Posterior vena cava (tissue), 2 donors: ENCODE measurements at places on chromosomes 3 and 15. TPM values are rescaled to one million over a fixed set of nuclear protein-coding genes. Genes with fewer than 3 reads are reported as not detected.

- DNase-seq = no peak
Observed at GRCh38 chr15:52243286-52243685, 52.1 kb upstream of the GNB5 start.

DNA sequence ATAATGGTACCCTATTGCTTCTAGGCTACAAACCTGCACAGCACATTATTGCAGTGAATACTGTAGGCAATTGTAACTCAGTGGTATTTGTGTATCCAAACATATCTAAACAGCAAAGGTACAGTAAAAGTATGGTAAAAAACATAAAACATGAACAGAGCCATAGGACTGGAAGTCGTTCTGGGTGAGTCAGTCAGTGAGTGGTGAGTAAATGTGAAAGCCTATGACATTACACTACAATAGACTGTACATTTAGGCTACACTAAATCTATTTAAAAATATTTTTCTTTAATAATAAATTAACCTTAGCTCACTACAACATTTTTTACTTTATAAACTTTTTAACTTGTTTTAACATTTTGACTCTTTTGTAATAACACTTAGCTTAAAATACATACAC is 21.3 kb downstream of the RAB6B start:
- DNase-seq = no peak

DNA sequence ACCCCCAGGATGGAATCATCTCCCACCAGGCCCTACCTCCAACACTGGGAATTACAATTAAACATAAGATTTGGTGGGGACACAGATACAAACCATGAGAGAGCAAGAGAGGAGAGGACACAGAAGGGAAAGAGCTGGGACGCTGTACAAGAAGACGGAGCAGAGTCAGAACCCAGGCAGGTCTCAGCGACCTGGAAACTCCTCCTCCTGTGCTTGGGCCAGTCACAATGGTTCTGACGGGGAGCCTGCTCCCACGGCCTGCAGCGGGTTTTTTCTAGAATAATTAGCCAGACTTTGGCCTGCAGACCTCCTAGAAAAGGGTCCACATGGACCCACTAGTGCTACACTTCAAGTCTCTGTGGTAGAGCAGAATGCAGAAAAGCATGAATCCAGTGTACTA is 5.6 kb downstream of the SLC12A8 start:
- no peak for DNase-seq

GRCh38 chr3:89947337-89947954 is 840.0 kb downstream of the EPHA3 start:
- DNase-seq = no peak

DNA sequence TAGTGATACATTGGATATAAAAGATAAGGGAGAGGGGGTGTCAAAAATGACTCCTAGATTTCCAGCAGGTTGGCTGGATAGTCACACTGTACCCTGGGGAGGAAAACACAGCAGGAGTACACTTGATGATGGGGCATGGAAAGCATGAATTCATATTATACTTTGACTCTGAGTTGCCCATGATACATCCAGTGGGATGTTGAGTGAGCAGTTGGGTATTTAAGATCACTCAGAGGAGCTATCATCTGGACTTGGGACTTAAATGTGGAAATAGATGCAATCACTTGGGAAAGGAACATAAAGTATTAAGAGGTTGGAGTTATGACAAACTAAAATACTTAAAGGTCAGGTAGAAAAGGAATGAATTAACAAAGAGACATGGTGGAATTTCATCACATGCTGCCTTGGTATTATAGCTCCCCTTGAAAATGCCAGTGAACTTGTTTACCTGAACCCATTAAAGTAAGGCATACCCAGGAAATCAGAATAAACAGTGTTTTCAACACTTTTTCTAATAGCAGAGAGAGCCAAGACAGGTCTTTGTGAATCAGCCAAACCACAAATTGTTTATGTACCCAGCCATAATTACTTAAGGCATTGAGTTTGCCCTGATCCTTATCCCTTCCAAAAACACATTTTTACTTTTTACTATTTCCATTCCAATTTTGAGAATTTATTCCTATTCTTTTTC is 49.9 kb upstream of the ABI3BP start:
- DNase-seq = no peak

DNA sequence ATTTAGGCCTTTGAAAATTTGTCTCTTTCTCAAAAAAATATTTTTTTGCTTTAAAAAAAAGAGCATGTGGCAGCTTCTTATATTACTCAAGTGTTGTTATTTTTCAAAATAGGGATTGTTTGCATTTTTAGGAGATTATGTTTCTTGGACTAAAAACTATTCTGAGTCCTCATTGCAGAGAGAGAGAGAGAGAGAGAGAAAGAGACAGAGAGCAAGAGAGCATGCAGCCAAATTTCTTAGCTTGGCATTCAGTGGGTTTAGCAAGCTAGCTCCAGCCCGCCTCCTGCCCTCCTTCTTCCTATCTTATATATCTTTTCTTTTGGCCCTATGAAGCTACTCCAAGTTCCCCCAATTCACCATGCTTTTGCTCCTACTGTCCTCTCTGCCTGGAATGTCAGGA is 55.7 kb downstream of the CEMIP start:
- no peak for DNase-seq

DNA sequence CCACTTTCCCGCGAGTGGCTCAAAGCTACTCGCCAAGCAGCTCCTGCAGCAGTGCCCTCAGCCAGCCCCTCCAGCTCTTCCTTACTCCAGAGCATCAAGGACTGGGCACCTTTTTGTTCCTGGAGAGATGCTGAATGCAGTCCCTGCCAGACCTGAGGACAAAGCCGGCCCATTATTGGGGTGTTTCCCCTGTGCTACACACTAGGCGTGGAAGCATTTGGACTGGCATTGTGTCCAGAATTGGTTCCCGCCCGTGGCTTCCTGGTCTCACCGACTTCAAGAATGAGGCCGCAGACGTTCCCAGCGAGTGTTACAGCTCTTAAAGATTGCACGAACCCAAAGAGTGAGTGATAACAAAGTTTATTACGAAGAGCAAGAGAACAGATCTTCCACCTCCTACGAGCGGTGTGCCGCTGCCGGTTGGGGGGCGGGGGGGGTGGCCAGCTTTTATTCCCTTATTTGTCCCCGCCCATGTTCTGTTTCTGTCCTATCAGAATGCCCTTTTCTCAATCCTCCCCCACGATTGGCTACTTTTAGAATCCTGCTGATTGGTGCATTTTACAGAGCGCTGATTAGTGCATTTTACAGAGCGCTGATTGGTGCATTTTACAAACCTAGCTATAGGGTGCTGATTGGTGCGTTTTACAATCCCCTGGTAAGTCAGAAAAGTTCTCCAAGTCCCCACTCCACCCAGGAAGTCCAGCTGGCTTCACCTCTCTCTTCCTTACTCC is 62.4 kb downstream of the NSMCE3 start:
- DNase-seq = no peak

DNA sequence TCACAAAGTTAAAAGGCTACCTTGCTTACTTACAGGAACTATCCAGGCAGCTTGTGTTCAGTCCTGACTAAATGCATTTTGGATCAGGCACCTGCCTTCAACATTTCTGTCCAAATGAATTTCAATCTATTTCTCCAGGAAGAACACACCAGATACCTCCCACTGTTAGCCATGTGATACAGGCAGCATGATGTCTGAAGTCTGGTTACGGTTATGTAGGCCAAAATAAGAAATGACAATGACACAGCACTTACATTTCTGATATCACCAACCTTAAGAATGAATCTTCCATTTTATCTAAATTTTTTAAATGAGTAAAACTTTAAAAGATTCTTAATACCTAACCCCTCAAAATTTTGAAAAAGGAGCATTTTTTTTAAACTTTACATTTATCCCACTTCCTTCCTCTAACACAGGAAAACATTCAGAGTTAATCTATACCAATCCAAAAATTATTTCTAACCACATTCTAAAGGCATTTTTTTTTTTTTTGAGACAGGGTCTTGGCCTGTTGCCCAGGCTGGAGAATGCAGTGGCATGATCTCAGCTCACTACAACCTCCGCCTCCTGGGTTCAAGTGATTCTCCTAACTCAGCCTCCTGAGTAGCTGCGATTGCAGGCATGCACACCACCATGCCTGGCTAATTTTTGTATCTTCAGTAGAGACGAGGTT is at the start of gene MAP4:
TSS of gene MAP4 (minus strand) at position 116 of the 673 bp plus-strand sequence. CDS start 17,556 bp downstream, outside the sequence.
- DNase-seq = no peak

- DNase-seq = no peak
Observed at GRCh38 chr15:49673861-49674260, 53.0 kb downstream of the DTWD1 start.

GRCh38 chr15:49589030-49589429 is 31.6 kb downstream of the FAM227B start:
- DNase-seq = no peak

GRCh38 chr15:66743703-66744536 is 41.9 kb downstream of the SMAD6 start:
- DNase-seq = no peak

GRCh38 chr15:79991826-79992225 is 20.8 kb upstream of the BCL2A1 start:
- DNase-seq = no peak

DNA sequence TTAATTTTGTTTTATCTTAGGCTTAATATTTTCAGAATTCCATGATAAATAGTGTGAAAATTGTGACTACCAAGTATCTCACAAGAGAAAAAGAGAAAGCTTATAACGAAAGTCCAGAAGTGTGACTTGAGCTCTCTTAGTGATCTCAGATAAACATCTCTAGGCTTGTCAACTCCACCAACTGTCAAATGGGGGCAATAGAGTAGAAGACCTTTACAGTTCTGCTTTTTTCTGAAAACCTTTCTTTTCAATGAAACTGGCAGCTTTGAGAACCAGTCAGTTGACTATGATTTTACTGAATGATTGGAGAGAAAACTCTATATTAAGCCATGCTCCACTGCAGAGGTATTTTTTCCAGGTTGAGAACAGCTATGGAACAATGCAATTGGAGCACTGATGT is 119.2 kb upstream of the TP63 start:
- DNase-seq = no peak

- DNase-seq = no peak
Observed at GRCh38 chr3:7847021-7847420, 654.6 kb upstream of the LMCD1 start.

DNA sequence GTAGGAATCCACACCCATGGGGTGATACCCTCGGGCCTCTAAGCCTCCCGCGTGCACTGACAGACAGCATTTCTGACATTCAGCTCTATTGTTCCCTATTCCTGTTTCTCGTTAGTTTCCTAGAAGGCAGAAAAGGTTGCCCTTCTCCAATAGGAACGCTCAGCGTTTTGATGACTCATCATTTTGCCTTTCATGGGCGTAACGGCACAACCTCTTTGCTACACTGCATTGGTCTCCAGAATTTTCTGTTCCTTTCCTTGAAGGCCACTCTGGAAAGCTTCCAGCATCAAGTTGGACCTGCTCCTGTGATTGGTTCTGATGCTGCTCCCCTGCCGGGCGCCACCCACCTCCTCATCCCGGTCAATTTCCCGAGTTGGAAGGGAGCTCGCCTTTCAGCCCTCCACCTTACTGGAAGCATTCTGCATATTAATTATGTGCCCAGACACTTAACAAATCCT is 13.0 kb upstream of the TNK2 start:
- peak; percentile 34 for DNase-seq

DNA sequence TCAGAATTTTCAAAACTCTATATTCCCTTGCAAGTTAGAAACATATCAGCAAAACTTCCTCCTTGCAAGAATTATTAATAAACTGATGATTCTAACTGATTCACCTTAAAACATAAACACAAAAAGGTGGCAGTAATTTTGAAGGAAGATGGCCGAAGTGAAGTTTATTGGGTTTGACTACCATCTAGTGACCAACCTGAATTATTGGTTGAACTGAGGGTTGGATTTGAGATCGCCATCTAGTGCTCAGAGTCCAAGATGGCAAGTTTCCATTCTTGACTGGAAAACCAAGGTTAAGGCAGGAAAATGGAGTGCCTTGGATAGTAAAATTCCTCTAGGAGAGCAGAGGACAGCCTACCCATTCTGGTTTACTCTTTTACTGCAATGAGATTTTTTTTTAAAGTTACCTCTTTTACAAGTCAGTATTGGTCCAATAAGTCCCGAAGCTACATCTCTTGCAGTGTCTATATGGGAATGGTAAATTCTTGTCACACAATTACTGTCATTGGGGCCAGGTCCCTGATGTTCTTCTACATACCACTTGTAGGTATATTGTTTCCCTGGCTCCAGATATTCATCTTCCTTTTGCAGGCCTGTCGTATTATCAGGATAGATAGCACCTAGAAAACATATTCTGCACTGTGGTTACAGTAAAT is 51.6 kb upstream of the CP start:
- DNase-seq = no peak

DNA sequence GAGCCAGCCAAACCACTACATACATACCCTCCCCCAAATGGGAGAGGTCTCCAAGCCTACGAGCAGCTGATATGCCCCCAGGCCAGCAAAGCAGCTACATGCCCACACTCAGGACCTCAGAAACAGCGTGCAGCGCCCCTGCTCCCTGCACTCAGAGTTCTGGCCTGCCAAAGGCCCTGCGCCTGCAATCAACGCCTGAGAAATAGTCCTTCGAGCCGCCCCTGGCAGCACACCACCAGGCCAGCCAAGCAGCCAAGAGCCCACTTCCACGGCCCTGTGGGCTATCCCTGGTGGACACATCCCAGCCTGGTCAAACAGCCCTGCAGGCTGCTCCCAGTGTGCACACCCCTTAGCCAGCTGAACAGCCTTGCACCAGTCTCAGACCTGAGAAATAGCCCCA is 139.1 kb downstream of the DMXL2 start:
- DNase-seq = no peak

GRCh38 chr3:35638980-35639253 is 408 bp upstream of the ARPP21 start:
- no peak for DNase-seq

DNA sequence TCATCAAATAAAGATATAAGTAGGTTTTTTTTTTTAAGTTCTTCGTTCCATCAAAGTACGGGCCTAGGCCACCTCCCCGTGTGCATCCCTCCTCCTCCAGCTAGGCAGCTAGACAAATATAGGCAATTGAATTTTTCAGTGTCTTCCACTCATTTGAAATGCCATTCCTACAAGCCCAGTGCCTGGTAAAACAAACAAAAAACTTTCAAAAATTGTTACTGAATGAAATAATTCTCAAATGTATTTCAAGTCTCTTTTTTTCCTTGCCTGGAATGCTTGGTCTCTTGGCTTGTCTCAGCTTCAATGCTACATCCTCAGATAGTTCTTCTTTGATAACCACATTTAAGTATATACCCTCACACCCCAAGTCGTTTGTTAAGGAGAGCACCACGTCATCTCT is 3.8 kb downstream of the EIF2AK4 start:
- DNase-seq = no peak

Gene TIGIT
- total RNA-seq = 0.48 TPM

Gene RTP1
- not detected for total RNA-seq

Gene ETV5
- total RNA-seq = 15.1 TPM

Gene BCL6
- 143 TPM for total RNA-seq

Gene LHFPL4
- not detected for total RNA-seq

Gene CPLX3
- total RNA-seq = not detected

Gene CCRL2
- total RNA-seq = 2.0 TPM

Gene TGM5
- total RNA-seq = 1.0 TPM

Gene SH2D7
- not detected for total RNA-seq

Gene USP13
- 13.6 TPM for total RNA-seq

Gene TMEM42
- 6.7 TPM for total RNA-seq

Gene P2RY1
- 3.1 TPM for total RNA-seq

Gene INTS14
- total RNA-seq = 23.3 TPM
